ENCODE measurements at places on chromosomes 2 and 18. TPM values are rescaled to one million over a fixed set of nuclear protein-coding genes. Genes with fewer than 3 reads are reported as not detected.

DNA sequence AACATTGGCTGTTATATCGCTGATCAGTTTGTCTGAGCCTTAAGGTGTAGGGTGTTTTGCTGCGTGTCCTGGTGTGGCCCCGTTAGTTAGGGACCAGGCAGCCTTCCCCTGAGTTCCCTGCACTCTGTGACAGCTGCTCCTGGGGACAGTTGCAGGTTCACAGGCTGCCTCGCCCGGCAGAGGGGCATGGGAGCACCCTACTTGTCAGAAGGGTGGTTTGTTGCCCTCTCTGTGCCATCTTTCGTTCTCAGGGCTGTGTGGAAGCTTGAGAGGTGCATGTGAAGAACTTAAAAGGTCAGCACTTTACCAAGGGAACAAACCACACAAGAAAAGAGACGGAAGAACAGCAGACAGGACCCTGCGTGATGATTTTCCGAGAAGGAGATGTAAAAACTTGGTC, 159.6 kb downstream of the LDLRAD4 start:
- DNase-seq, result no peak

GRCh38 chr2:13106302-13106701, 389.6 kb downstream of the TRIB2 start:
- DNase-seq, result no peak

DNA sequence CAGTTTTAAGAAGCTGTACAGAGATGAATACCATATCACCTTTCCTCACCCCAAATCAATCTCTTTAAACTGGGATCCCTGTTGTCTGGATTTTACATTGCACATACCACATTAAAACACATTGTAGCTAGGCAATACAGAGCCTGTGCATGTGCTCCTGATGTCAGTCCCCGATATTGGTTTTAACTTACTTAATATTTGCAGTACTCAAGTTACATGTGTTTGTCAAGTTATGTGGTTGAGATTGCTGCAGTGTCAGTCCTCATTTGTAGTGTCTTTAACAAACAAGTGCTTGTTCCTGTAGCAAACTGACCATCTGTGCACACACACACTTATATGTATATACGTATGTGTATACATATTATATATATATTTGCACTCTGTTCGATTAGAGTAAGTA, 10.4 kb upstream of the UBE2E3 start:
- DNase-seq, result no peak

EHD3 gene
- 3.7 TPM for total RNA-seq

DNA sequence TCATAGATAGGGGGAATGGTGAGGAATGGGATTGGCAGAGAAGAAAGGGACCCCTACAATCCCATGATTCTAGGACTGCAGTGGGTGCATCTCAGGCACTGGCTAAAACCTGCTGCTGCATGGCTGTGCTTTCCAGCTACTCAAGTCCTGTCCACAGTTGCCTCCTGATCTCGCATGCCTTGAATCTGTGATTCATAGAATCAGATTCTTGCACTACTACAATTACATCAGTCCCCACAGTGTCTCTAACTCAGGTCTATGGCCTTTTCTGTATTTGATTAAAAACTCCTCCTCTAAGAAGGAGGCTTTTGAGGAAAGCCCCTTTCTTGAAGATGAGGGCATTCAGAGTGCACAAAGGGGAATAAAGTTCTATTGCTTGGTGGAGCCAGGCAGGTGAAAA, 117.4 kb downstream of the LRATD1 start:
- DNase-seq, result no peak

DNA sequence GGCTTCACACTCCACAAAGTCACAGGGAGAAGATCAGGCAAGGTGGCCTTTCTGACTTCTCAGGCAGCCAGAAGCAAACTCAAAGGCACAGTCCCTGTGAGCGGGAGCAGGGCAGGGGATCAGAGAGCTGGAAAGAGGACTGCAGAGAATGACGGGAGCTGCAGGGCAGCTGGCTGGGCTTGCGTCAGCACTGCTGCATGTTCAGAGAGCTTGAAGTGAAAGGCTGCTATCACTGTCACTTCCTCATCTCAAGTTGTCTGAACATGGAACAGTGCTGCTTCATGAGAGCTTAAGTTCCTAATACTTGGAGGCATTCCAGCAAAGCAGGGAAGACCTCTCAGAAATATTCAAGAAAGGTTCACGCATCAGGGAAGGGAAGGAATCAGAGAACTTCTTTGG, 20.4 kb downstream of the TGFBRAP1 start:
- no peak for DNase-seq

LIMS4 gene
- not detected for total RNA-seq

DNA sequence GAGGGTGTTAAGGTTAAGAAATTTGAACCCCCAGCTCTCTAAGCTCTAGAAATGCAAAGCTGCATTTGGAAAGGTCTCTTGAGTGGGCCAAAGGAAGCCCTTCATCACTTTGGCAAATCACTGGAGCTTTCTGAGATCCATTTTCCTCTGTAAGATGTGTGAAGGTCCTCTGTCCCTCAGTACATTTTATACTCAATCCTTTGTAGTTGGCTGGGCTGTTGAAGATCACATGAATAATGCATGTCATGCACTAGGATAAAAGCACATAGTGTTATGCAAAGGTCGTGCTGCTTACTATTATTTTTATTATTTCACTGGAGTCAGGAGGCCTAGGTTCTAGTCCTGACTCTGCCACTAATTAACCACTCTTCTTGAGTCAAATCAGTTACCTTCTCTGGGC, 124.9 kb downstream of the FSHR start:
- no peak for DNase-seq

GRCh38 chr18:74498712-74499627, 2.8 kb downstream of the CNDP2 start:
- DNase-seq, result peak; percentile 29

DNA sequence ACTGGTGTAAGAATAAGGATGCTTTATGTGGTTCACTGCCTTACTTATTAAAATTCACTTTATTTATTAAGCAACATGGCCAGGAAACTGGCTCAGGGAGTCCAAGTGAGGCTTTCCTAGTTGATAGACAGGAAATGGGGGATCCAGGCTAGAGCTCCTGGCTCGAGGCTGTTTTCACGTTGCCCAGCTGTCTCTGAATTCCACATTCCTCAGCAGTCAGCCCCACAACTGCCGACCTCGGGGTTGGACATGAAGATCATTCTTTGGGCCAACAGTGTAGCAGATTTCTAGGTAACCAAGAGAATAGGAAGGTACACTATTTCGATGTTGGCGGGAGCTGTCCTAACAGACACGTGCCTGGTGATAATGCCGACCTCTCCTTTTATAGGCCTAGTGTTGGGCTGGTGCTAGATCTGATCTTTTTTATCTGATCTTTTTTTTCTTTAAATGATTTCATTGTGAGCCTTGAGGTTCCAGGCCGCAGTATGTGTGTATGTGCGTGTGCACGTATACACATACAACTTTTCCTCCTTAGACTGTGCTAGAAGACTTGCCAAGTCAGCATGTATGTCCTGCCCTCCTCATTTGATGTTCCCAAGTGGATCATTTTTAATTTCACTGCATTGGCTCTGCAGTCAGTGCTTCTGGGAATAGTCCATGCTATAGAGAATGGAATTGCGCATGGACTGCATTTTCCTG, 103.5 kb downstream of the CABLES1 start:
- DNase-seq, result no peak

DNA sequence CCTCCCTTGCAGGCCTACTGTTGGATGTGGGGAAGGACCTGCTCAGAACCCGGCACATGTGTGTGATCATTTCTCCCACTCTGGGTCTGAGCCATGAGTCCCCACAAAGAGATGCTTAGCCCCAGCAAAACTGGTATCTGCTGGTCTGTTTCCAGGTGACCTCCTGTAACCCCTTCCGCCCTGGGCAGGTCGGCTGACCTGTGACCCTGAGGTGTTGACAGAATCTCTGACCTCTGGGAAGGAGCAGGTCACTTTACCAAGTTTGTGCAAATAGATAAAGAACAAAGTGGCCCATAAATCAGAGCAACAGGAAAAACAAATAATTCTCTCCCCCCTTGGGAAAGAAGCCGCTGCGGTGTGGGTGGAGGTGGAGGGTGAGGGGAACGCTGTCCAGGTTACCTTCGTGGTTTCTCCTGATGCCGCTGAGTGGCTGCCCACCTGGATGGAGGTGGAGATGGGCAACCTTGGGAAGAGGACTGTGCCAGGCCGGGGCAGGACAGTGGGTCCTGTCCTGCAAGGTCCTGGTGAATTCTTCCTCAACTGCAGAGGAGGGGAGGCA, 174.0 kb upstream of the MYCN start:
- DNase-seq, result no peak

DNA sequence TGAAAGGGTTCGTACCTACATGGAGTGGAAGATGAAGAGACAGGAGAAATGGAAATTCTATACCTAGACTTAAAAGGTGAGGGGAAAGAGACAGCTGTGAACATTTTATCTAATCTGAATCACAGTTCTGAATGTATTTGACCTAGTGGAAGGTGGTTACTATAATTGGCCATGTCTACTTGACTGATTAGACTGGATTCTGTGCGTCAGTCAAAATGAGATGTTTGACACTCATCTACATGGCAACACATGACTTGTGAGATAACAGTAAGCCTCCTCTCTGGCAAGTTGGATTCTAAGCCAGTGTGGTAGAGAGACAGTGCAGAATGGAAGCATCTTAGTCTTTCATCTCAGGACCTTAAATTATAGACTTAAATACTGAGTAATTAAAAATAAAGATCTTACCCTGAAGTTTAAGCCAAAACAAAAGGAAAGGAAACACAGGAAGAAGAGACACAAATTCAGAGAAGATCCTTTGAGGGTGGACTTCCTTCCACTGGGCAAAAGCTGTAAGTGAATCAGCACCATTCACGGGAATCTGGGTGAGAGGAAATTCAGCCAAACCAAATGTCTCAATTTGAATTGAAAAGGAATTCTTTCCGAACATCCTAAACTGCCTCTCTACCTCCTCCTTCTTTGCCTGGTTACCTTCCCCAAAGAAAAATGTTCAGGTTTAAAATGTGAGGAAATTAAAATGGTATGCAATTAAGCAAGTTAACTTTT, 121.6 kb downstream of the EHBP1 start:
- DNase-seq, result no peak

GRCh38 chr18:37565101-37565976, at the start of gene CELF4:
Gene CELF4, minus strand, starts transcription at chr18:37565798.
- peak; percentile 4 for DNase-seq

MTX2 gene
- 39.5 TPM for total RNA-seq

MAPRE2 gene
- total RNA-seq, result 10.5 TPM

DNA sequence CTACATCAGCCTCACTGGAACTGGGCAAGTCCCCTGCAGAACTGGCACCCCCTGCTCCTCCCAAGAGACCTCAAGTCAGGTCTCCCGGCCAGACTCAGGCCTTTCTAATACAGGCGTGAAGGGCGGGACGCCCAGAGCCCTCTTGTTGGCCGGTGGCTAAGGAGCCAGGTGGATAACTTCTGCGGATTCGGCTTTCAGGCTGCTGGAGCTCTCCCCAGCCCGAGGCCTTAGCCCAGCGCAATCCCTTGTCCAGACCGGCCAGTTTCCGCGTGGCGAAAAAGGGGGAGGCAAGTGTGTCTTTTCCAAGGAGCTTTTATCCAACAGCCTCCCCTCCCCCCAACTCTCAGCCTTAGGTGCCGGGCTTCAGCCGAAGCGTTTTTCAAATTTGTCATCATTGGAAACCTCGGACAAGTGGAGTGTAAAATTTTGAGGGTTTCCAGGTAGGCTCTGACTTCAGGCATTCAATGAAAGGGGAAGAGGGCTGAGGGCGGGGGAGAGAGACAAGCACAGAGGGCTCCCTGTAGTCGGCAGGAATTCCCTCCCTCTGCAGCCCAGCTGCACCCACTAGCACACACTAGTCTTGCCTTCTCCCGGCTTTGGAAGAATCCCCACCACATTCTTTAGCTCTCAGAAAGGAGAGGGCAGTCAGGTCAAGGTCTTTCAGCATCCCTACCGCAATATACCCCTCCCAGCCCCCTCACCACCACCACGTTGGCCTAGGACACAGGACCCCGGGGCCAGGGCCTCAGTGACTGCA, 9.5 kb upstream of the SATB2 start:
- no peak for DNase-seq

ZC3H15 gene
- total RNA-seq, result 116 TPM

PSTPIP2 gene
- total RNA-seq, result 3.0 TPM

EML6 gene
- total RNA-seq, result 0.09 TPM

- no peak for DNase-seq
These were observed 29.9 kb downstream of the TPGS2 start for GRCh38 chr18:36798738-36799473.

- peak; percentile 33 for DNase-seq
These were observed 61.8 kb downstream of the CAB39 start for GRCh38 chr2:230774348-230774951.

BIRC6 gene
- 52.4 TPM for total RNA-seq

DNA sequence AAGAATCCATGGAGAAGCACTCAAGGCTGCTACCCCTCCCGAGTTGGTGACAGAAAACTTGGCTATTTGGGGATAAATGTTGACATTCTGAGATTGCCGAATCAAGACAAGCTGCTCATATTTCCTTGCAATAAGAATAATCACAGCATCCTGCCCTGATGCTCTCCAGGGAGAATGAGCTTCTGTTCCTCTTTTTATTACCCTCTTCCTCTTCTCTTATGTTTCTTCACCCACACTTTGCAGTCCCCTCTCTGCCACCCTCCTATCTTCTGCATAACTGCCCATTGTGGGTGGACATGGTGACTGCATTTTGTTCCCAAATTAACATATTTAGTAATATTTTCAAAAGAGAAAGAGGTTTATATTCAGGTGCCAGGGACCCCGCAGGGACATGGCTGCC, 11.9 kb upstream of the MSGN1 start:
- DNase-seq, result no peak

IL1F10 gene
- total RNA-seq, result not detected

Measured in NCI-H460 (cell line).